ENCODE measurements at places on chromosomes 6 and 20.

DNA sequence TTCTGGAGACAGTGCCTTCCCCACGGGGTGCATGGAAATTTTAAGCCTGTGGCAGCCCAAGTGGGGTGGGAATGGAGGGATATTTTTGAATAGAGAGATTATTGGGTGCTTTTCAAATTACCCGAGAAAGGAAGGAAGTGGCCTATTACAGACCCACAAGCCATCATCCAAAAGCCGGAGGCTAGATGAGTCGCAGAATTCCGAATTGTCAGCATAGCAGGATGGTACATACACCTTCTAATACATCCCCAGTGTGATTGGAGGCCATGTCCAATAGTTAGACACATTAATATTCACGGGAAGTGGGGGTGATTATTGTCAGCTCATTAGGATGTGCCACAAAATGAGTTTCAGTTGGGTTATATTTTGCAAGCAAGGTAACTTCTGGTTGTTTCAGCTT, 133.0 kb downstream of the FIG4 start:
- no peak for DNase-seq

- DNase-seq: no peak
Observed at GRCh38 chr6:89475634-89476033, 42.7 kb downstream of the ANKRD6 start.

DNA sequence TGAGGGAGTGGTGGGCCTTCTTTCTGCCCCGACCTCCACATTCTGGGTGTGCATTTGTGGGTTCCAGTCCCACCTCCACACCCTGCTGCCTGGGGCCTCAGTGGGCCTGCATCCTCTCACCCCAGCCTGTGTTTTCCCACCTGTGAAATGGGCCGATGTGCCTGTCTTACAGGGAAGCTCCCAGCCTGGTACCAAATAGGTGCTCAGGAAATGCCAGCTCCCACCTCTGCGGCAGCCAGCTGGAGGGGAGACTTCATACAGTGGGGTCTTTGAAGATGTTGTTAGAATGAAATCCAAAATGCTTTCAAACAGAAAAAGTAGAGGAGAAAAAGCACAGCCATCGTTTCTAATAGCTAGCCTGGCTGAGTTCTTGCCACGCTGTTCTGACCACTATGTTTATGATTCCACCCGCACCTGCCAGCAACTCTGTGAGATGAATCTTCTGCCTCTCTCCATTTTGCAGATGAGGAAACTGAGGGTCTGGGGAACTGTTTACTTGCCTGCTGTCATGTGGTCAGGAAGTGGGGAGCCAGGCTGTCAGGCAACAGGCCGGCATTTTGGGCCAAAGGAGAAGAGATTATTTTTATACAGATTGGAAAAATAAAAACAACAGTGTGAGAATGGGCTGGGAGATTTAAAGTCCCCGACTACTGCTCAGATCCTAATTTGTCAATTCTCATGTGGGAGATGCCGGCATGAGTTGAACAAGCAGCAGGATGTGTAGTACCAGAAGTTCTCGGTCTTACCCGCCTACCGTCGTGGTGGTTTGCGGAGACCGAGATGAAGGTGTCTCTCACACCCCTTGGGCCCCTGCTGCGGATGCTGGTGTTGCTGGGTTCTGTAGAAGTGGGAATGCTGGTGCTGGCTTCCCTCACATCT, 4.6 kb downstream of the TMEM181 start:
- DNase-seq: no peak

GRCh38 chr6:106751501-106752252, 122.3 kb downstream of the QRSL1 start:
- no peak for DNase-seq

- DNase-seq: no peak
Observed at GRCh38 chr6:151385177-151385576, 6.2 kb downstream of the ZBTB2 start.

All from stimulated activated CD8-positive, alpha-beta memory T cell treated with anti-CD3 and anti-CD28 coated beads, Interleukin-4, amount 100 ng/mL, for 4 hours (primary cell).